ENCODE measurements at places on chromosomes 11 and 22.

DNA sequence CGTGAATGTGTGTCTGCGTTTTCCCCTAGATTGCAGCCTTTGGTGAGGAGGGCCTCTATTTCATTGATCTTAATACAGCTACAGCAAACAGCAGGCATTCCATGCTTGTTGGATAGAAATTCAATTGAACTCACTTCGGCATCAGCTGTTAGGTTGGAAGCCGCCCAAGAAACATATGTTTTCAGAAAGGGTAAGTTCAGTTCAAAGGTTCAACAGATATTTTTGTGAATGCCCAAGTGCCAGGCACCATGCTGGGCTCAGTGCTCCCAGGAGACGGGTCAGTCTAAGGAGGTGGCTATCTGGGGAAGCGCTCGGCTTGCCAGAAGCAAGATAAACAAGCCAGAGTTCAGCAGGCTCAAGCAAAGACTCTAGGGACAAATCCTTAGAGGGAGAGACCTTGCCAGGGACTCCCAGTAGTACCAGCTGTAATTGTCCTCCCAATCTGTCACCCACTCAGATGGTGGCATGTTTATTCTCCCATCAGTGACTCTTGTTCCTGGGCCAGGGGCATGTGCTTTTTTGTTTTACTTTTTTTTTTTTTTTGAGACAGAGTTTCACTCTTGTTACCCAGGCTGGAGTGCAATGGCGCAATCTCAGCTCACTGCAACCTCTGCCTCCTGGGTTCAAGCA lies 64.5 kb upstream of the LARGE1 start:
- no peak for DNase-seq

DNA sequence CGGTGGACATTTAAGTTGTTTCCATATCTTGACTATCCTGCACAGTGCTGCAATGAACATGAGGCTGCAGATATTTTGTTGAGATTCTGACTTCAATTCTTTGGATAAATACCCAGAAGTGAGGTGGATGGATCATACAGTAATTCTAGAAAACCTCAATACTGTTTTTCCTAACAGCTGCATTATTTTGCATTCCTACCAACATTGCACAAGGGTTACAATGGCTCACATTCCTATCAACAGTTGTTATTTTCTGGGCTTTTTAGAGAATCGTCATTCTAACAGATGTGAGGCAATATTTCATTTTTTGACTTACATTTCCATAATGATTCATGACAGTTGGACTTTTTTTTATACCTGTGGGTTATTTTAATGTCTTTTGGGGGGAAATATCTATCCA lies 716.9 kb upstream of the ANO3 start:
- no peak for DNase-seq

DNA sequence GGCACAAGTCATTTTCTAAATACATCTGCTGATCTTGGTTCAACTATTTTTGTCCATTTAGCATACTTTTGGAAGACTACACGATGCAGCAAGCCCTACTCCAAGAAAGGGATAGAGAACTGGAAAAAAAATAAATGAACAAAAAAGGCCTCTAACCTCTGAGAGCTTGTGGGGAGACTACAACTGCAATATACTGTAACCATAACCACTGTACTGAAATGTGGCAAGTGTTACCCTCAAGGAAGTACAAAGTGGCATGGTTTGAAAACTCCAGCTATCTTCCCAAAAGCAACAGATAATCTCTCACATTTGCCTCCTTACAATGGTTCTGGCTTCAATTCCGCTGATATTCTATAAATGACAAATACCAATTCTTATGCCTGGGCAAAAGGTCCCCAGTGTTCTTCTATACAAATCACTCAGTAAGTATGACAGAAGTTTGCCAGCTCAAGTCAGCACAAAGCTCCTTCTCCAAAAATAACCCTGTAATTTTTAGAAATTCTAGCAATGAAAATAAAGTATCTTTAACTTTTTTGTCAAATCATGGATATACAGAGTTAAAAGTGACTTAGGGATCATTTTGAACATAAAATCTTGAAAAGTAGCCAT lies 22.9 kb downstream of the AMBRA1 start:
- DNase-seq, result no peak

GRCh38 chr22:37403267-37403960 lies 23.9 kb downstream of the ELFN2 start:
- DNase-seq, result no peak

GRCh38 chr11:96218901-96219300 lies 124.1 kb downstream of the MAML2 start:
- DNase-seq, result no peak

- no peak for DNase-seq
Measured at GRCh38 chr11:27717377-27717776, 17.1 kb upstream of the BDNF start.

DNA sequence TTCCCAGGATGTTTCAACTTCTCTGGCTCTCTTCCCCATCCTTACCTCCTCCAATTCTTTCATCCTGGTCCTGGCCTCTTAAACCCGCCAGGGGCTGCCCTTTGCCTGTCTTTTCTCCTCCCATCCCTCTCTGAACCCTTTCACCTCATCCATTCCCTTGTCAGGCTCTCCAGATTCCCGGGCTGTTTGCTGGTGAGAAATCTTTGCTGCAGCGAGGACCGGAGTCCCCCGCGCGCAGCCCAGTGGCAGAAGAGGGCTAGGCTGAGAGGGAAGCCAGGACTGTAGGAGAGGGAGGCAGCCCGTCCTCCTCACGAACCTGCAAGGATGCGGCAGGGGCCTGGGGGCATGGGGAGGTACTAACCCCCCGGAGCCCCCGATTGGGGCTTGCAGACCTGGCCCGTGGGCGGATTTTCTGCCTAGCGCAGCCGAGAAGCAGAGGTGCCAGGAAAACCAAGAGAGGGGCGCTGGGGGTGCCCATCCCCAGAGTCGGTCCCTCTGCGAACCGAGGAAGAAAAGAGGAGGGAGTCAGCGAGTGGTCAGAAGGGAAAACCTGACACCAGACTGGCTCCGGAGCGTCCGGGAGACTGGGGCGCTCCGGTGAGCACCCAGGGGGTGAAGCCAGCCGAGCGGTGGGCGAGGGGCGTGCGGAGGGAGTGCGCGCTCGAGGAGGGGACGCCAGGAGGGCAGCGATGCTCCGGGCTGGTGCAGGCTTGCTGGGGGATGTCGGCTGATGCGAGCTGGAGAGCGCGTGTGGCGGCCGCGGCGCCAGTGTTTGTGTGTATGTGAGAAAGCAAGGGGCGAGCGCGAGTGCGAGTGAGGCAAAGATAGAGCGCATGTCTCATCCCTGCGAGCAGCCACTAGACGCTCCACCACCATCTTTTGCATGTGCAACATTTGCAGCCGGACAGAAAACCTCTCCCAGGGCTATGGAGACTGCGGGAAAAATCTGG lies at the start of gene GRIA4:
TSS of gene GRIA4 (plus strand) at position 242 of the 950 bp plus-strand sequence. CDS start 925 bp downstream, outside the sequence.
- peak; percentile 59 for DNase-seq

GRCh38 chr11:44658506-44658850 lies 68.3 kb upstream of the TSPAN18 start:
- DNase-seq, result peak; percentile 14

DNA sequence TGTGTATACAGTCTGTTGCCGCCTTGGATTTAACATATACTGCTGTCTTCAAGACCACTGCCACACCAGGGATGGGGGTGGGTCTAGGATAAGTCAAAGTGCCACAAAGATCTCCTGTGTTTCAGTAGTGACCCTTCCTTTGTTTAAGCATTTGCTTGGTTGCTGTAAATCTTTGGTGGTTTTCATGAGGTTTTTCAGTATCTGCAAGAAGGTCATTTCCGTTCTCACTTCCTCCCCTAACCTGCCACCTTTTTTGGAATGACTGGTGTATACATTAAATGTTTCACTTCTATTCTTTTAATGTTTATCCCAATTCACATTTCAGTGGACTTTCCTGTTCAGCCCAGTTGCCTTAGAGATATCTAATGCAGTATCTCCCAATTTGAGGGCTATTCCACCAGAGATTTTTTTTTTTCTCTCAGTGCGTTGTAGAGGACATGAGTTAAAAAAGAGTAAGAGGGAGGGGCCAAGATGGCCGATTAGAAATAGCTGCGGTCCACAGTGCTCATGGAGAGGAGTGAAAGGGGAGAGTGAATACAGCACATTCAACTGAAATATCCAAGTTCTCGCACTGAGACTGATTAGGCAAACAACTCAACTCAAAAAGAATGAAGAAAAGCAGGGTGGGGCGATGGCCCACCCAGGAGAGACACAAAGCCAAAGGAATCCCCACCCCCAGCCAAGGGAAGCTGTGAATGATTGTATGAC lies 43.2 kb downstream of the USP47 start:
- no peak for DNase-seq

- DNase-seq, result no peak
Measured at GRCh38 chr11:116176484-116177005, 596.2 kb downstream of the BUD13 start.

- DNase-seq, result no peak
Measured at GRCh38 chr22:49929211-49929979, 11.0 kb downstream of the CRELD2 start.

GRCh38 chr11:77784572-77784971 lies 36.0 kb downstream of the RSF1 start:
- no peak for DNase-seq

- DNase-seq, result peak; percentile 98
Measured at GRCh38 chr11:128476729-128477128, 110.6 kb downstream of the ETS1 start.

GRCh38 chr11:24509114-24509513 lies 12.3 kb downstream of the LUZP2 start:
- peak; percentile 11 for DNase-seq

- DNase-seq, result no peak
Measured at GRCh38 chr22:47164514-47165337, 402.3 kb downstream of the TBC1D22A start.

DNA sequence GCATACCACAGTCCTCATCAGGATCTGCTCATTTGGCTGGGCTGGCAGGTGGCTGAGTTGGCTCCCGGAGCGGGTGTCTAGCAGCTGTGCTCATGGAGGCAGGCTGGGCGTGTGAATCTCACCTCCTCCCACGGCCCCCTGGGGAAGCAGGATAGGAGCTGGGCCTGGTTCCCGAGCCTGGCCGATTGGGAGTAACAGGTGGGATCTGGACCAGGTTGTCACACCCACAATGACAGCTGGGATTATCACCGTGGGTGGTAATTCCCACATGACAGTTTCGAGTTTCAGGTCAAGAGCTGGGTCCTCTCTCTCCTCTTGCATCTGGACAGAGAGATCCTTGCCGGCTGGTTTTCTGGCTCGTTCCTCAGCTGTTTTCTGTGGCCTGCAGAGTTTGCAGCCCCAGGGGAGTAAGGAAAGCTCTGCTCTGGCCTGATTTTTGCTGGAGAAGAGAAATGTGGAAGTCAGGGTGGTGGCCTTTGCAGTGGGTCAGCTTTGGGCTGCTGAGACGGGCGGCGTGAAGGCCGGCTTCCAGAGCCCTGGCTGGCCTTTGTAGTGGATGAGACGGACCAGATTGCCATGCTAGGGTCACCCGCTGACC lies 57.0 kb downstream of the BCR start:
- DNase-seq, result no peak

DNA sequence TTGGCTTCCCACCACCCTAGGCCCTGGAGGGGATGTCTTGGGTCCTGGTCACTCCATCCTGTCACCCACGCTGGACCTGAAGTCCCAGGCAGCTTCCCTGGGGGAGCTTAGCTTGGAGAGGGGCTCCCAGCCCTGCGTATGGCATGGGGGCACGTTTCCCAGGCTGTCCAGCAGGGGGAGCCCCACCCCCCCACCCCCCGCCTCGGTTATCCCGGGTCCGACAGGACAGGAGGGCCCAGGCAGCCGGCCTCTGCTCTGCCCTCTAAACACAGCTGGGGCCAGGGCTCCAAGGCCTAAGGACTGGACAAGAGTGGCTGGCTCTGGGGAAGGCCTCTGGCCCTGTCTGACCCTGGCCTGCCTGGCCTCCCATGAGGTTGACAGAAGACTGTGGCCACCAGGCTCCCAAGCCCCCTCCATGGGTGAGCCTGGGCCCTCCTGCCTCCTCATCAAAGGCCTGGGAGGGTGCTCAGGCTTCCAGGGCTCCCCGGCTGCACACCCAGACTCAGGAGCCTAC lies 104.8 kb downstream of the NECTIN1 start:
- DNase-seq, result no peak

GRCh38 chr22:27397036-27397953 lies 404.3 kb downstream of the MN1 start:
- peak; percentile 80 for DNase-seq

DNA sequence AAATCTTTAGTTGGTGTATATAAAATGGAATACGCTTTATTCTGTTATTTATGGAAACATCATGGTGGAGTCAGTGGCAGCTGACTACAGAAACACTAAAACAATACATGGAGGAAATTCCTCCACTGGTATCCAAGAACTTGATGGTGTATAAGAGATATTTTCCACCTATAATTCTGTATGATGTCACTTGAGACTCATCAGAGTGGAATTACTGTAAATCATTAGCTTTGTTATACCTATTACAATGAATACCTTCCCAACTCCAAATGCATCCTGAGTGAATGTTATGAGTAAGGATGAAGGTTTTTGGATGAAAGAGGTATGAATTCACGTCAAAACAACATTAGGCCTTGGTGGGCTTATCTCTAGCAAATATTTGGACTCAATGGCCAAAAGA lies 258.5 kb upstream of the SORL1-AS1 start:
- no peak for DNase-seq

DNA sequence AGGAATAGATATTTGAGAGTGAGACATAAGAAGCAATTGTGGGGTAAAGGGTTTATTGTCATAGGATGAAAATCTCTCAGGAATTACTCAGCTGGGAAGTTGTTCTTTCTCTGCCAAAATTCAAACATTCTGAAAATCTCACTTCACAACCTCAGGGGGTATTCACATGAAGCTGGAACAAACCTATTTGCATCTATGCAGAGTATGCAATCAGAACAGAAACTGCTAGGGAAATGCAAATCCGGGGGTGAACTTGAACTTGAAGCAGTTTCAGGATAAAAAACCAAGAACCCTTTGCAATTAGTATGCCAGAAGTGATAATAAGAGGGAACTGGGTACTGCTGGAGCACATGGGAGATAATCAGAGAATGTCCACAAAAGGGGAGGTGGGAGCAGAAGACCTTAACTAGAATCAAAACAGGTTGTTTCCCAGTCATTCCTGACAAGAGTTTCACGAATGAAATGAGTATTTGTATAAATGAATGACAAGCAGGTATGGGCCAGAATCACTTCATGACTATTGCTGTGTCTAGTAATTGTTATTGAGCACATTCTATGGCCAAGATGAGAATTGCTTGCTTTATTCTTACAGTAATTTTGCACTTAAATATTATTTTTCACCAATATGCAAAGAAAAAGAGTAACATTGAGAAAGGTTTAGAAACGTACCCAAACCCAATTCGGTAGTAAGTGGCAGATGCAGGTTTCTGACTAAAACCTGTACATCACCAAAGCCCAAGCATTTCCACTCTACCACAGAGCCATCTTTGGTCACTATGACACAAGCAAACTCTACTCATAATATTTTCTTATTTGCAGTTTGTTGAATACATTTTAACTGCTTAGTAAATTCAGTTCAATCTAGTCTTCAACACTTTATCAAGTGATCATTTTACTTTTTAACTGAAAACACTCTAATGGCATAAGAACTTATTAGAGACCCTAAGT lies 61.8 kb upstream of the UBASH3B start:
- no peak for DNase-seq

DNA sequence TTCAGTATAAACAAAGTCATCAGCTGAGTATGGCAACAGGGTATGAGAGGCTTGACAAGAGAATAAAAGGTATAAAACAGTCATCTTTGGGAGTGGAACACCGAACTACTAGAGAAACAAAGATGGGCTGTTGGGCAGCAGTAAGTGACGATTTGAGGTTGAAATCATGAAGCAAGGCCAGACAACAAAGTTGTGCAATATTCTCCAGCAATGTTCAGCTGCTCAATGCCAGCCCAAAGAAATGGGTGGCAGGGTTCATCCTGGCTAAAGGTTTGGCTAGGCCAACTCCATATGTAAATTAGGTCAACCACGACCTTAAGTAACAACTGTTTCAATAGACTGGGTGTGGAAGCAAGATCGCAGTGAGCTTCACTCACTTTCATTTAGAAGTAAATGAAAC lies 6.2 kb downstream of the APIP start:
- peak; percentile 46 for DNase-seq

All from amniotic epithelial cell (primary cell).